Naive thymus-derived CD8-positive, alpha-beta T cell (primary cell): ENCODE measurements at places on chromosomes 6 and 20. TPM values are rescaled to one million over a fixed set of nuclear protein-coding genes. Genes with fewer than 3 reads are reported as not detected.

DNA sequence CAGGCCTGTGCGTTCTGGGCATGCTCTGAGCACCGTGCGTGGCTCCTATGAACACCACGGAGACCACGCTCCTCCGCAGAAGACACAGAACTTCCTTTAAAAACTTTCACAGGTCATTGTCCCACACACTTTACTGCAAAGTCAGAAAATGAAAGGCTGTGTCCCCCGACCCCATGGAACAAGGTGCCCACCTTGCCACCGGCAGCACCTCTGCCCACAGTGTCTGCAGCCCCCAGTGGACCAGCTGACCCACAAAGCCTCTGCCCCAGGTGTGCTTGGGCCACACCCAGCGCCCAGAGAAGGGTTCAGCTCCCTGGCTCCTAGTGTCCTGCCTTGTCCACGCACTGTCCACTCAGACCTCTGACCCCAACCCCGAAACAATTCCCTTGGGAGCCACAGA, 8.7 kb downstream of the TAF4 start:
- no peak for DNase-seq

DNA sequence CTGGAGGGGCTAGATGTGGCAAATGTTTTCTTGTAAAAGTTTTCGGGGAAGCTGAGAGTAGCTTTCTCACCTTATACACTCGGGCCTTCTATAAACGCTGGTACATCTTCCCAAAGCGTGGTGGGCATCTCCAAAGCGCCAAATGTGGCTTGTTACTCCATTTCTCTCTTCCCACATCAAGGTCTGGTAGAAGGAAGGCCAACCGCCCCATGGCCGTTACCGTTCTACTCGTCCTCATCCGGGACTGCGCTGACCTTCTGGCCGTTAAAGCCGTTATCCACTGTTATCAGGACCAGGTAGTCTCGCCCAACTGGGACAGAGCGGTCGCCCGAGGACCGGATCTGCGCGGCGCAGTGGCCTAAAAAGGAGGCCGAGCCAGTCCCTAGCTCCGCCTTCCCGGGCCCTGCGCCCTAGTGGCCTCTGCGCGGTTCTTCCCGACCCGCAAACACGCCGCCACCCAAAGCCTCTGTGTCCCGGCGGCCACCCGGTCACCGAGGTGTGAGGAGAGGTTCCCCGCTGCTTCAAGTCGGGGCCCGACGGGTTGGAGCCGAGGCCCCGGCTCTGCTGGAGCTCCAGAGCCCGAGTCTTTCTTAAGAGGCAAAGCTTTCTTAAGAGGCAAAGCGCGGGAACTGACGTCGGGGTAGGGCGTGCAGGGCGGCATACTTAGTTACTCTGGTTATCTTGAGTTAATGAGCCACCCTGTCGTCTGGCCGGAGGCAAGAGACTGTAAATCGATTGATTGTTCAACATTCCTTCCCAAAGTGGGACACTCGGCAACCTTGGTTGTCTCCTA, 90.5 kb downstream of the GPX5 start:
- no peak for DNase-seq

GRCh38 chr6:112036088-112036637, 17.7 kb upstream of the CCN6 start:
- no peak for DNase-seq

DNA sequence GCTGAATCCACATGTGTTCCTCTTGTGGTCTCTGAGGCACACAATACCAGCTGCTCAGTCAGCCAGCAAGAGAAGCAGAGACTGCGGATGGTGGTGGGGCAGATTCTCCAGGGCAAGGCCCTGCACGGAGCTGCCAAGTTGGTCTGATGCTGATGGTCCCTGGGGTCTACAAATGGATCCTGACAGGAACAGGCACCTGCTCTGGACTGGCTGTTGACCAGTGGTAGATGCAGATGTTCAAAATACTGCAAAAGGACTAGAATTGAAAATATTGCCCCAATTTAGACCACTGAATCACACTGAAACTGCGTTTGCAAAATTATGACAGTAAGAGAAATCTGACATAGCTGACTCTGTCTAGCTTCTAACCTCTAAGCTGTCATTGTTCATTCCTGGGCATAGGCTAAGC, 29.6 kb upstream of the TUBB2A start:
- DNase-seq = no peak

NKAPL gene
- 0.26 TPM for polyA plus RNA-seq
